DMS 273 treated with DMSO at 0.1 percent for 48 hours (cell line): ENCODE measurements at places on chromosomes 11 and 22.

- no peak for DNase-seq
These were observed 21.6 kb downstream of the IMMP1L start for GRCh38 chr11:31487848-31488247.

GRCh38 chr11:62613291-62613778 lies 278 bp downstream of the ROM1 start:
- no peak for DNase-seq

DNA sequence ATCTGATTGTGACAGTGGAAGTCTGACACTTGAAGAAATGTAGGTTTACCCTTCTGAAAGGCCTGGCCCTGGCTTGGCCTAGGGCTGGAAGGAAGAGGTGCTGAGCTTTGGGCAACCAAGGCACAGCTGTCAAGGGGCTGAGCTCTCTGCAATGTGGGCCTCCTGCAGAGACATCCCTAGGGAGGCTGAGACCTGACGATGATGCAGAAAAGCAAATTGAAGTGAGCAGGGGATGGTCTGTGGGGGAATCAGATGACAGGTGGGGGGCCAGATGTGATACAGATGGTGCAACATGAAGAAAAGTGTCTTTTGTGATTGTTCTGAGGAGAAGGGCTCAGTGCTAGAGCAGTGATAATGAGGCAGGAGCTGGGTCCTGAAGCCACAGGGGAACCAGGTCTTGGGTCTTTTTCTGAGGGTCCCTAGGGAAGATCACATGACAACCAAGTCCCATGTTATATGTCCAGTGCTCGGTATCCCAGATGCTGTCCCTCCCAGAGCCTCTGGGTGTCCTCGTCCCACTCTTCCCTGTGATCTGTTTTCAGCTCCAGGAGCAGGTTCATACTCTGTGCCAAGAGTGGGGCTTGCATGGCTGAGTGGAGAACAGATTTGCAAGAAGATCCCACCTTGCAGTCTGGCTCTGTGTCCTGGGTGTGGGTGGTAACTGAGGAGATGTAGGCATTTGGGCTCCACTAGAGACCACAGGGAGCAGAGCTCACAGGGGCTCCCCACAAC lies 79.9 kb upstream of the VPREB1 start:
- DNase-seq: no peak

DNA sequence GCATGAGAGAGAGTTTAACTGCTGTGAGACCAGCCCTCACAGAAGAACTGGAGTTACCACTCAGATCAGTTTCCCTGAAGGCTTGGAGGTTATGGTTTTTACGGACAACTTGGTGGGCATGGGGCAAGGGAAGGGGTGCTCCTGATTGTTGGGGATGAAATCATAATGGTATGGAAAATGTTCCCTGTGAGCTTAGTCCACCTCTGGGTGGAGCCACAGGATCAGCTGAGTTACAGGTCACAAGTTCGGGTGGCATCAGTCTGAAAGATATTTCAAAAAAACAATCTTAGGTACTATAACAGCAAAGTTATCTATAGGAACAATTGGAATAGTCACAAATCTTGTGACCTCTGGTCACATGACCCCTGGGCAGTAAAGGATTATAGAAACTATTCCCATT lies 162.9 kb downstream of the DLG2 start:
- DNase-seq: no peak

GRCh38 chr11:104690241-104690640 lies 208.0 kb downstream of the CASP12 start:
- DNase-seq: no peak

DNA sequence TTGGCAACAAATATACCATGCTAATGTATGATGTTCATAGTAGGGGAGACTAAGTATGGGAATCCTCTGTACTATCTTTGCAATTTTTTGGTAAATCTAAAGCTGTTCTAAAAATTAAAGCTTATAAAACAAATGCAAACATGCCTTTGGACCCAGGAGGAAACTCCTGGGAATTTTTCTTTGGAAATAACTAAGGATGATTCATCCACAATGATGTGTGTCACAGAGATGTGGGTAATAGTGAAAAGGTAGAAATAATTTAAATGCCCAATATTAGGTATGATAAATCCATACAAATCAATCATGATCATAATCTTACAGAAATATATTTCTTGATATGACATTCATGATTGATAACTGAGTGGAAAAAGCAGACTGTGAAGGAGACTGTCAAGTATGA lies 135.8 kb downstream of the TRIM44 start:
- DNase-seq: no peak

DNA sequence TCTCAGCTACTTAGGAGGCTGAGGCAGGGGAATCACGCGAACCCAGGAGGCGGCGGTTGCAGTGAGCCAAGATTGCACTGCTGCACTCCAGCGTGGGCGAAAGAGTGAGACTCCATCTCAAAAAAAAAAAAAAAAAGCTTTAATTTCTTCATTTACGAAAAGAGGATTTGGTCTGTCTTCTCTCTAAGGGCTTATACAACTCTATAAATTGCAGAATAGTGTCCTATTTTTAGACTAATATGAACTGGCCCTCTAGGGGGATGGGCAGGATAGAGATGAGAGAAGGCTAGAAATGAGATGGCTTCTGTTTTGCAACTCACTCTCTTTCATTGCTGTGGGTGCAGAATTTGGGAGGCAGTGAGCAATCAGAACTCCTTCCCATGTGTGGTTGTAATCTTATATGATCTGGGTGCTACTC lies 11.3 kb downstream of the MAML2 start:
- no peak for DNase-seq

DNA sequence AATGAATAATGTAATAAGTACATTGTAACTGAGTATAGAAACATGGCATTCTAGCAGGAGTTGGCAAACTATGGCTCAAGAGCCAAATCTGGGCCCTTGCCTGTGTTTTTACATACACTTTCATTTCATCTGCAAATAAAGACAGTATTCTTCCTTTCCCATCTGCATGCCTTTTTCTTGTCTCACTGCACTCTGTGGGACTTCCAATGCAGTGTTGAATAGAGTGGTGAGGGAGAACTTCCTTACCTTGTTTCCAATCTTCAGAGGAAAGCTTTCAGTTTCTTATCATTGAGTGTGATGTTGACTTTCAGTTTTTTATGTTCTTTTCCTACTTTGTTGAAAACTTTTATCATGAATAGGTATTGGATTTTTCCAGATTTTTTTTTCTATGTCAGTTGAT lies 82.1 kb downstream of the USP47 start:
- no peak for DNase-seq

DNA sequence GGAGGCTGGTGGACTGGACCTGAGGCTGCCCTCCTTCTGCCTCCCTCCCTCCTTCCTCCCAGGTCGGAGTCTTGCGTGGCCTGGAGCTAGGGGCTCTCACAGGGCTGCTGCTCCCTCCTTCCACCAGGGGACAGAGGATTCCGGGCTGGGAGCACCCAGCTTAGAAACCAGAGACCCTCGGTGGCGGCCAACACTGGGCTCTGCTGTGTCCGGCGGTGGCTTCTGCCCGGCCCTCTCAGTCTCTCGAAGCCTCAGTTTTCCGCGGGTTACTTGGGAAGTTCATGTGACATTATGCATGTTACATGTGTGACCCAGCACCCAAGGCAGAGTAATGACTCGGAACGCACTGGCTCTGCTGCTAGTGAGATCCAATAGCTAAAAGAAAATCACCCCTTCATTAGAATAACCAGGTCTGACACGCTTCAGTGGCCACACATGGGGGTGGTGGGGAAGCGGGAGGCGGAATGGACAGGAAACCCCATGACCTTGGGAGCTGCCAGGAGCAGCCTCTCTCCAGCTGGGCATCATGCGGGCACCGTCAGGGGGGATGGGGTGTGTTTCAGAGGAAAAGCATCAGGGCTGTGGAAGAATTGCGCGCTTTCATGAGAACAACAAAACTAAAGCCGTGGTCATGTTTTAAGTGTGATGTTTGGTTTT lies 5.9 kb upstream of the MRGPRG start:
- no peak for DNase-seq

DNA sequence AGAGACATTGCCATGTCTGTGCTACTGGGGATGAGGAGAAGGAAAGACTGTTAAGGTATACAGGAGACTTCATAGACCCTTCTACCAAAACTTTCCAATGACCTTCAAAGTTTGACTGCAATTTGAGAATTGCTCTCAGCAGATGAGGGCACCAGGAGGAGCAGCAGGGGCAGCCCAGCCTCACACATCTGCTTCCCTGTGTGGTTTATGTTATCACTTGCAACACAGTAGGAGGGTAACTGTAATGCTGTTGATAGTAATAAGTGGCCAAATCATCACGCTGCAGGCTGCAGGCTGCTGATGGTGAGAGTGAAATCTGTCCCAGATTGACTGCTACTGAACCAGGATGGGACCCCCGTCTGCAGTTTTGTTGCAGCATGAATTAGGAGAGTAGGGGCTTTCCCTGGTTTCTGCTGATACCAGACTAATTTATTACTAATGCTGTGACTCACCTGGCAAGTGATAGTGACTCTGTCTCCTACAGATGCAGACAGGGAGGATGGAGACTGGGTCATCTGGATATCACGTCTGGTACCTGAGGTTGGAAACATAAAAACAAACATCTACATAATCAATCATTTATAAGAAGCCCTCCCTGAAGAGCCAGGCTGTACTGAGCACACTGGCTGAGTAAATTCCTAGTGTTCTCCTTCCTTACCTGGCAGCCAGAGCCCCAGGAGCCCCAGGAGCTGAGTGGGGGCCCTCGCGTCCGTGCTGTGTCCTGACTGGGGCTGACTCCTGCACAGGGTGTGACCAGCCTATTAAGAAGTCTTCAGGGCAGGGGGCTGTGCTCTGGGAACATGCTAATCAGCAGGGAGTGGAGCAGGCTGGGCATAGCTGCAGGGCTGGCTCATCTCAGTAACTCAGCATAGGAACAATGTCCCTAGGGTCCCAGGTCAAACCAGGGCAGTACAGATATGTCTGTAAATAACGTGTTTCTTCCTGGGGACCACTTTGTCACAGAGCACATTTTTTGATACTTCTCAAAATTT lies 74.4 kb downstream of the GAB4 start:
- DNase-seq: no peak

DNA sequence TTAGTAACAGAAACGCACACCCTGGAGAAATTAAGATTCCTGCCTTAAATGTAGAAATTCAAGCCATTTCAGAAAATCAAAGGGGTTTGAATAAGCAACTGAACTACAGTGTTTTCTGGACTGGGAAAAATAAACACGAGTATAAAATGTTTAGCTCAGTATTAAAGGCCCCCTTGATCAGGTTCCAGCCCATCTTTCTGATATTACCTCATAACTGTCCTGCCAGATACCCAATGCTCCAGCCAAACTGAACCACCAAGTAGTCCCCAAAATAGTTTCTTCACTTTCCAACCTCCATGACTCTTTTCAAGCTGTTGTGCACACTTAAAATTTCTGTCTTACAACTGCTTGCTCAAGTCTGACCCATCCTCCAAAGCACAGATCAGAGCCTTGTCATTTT lies 54.4 kb downstream of the SERGEF start:
- no peak for DNase-seq

DNA sequence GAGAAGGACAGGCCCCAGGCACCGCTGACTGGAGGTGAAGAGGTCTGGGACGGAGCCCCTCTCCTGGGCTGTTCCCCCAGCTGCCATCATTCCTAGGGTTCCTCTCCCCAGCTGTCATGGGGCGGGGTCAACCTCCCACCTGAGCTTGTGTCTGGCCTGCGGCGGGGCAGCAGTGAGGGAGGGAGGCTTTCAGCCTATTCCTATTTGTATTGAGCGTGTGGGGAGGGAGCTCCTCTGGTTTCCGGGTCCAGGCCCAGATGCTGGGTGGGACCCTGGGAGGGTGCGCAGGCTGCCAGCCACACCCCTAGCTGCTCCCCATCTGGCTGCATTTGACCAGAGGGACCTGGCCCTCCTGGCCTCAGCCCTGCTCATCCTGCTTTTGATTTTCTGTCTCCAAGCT lies 13.7 kb downstream of the TSPAN4 start:
- no peak for DNase-seq

DNA sequence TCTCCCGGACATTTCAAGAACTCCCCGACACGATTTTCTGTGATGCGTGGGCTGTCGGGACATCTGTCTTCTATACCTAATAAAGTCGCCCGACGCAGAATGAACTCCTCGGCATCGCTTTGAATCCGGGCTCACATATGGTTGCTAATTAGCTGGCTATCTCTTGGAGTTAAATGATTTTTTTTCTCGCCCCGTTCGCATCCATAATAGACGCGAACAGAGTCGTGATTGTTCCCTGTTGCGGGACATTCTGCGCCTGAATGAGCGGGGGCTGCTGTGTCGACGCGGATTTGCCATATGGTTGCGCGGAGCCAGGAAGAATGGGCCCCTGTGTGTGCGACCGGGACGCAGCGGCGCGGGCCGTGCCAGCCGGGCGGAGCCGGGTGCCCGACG lies 16.4 kb downstream of the CDKN1C start:
- no peak for DNase-seq

GRCh38 chr11:64516226-64516625 lies 74.8 kb upstream of the SLC22A12 start:
- DNase-seq: no peak

DNA sequence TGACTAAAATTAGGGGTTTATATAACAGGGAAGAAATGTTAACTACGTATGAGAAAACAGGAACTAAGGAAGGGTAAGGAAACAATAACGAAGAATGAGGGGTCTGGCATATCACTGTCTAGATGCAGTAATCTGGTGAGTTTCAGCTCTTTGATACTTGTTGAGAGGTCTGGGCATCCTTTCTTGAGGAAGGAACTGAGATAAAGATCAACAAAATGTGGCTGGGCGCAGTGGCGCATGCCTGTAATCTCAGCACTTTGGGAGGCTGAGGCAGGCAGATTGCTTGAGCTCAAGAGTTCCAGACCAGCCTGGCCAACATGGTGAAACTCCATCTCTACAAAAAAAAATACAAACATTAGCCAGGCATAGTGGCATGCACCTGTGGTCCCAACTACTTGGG lies 2.7 kb downstream of the DCDC1 start:
- no peak for DNase-seq

DNA sequence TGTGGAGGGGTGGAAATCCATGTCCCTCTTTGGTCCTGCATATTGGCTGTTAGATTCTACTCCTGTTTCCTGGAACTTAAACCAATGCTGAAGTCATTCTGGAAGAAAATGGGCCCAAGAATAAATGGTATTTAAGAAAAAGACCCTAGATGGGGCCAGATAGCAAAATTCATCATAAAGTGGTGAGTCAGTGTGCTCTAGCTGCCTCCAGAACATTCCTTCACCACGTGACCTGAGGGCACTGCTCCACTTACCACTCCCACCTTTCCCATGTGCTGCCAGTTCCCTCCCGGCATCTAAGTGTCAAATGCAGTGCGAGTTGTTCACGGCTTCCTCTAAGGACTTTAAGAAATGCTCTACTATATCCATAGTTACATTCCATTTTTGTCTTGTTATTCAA lies 30.9 kb upstream of the NAP1L4 start:
- DNase-seq: no peak

GRCh38 chr11:67438158-67438902 lies 848 bp upstream of the PTPRCAP start:
- DNase-seq: no peak

DNA sequence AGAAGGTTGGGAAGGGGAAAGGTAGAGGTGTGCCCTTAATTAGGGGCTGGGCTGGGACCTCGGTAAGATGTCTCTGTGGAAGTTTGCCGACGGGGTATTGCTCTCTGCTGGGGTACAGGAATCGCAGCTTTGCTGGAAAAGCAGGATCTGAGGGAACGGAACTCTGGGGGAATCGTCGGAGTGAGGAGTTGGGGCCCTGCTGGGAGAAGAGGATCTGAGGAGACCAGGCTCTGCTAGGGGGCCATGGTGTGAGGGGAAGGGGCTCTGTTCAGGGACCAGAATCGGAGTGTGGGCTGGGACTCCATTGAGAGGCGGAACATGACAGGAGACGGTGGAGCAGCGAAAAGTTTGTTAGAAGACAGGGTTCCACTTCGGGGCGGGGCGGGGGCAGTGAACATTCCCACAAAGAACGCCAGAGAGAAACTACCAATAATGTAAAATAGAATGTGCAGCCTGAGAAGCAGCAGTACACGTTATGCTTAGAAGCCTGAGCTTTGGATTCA lies 456 bp downstream of the AAMDC start:
- peak; percentile 6 for DNase-seq
